ENCODE measurements at places on chromosomes 1 and 21.
A peak's percentile ranks its signal among the peaks of the same experiment; 100 is the strongest.

- DNase-seq = no peak
Measured at GRCh38 chr1:29607236-29607635, 370.9 kb downstream of the PTPRU start.

GRCh38 chr1:207565546-207566468, 69.8 kb downstream of the CR1 start:
- peak; percentile 65 for DNase-seq

DNA sequence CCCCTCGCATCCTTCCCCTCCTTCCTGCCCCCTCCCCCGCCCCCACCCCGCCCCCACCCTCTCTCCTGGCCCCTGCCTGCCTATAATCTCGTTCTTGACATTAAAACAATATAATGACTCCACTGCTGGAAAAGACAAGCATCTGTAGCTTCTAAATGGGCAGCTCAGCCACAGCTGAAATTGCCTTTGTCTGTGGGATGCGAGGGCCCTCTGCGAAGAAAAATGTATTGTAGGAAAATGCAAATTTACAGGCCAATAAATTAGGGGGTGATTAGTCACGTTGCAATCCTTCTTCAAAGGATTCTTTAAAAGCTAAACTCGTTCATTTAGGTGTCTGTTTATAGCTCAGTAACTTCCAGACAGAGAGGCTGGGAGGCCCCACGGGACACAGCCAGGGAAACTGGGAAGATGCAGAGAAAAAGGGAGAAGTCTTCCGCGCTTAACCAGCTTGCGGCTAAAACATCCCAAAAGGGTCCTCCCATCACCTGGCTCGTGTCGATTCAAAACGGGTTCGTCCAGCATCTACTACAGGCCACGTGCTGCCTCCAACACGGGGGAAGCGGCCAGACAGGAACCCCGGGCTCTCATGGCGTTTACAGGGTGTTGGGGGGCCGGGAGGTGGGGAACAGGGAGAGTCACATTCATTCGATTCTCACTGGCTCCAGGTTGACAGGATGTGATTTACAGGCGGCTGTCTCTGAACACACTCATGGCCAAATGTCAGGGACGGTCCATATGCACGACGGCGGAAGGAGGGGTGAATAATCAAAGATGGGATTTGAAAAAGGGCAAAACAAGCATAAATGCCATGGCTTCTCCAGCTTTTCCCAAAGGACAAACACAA, 100.5 kb upstream of the ZBTB40 start:
- DNase-seq = no peak

GRCh38 chr21:16504281-16504680, 774.5 kb downstream of the USP25 start:
- DNase-seq = no peak

DNA sequence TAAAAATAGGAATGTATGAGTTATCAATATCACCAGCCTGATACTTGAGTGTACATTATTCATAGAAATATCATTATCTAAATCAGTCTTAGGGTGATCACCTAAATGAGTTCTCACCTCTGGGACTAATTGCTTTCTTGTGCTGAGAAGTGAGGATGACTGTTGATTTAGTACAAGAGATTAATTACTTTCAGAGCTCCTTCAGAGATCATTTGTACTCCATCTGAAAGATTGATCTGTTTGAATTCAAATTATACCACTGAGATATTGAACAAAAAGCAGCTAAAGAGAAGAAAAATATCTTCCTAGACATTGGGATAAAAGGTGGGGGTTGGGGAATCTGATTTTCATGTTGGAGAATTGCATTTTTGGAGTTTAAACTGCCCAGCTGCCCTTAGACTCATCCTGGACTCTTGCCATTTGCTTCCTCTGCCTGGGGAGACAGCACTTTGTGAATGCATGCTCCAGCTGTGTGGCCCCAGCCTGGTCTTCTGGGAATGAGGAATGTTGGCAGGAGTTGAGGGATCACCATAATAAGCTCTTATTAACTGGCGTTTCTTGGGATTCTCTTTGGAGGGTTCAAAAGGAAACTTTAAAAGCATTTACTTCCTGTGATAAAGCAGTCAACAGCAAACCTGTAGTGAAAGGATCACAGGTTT, 19.7 kb upstream of the PGBD2 start:
- DNase-seq = peak; percentile 19

GRCh38 chr1:225755671-225756319, 21.8 kb upstream of the SRP9 start:
- no peak for DNase-seq

DNA sequence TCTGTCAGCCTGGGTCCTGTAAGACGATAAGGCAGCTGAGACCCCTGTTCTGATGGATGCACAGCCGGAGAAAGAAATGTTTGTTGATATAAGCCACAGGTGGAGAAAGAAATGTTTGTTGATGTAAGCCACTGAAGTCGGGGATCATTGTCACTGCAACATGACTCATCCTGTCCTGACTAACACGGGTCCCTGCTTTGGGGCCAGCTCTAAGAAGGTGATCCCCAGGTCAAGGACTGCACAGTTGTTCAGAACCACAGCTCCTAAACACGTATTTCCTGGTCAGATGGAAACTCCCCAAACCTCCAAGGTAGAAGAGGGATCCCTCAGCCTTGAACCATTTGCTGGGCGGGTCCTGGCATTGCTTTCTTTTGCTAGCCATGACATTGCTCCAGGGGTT, 86.4 kb upstream of the IGSF21 start:
- DNase-seq = no peak

- DNase-seq = no peak
Measured at GRCh38 chr1:193275773-193276172, 89.4 kb upstream of the B3GALT2 start.

DNA sequence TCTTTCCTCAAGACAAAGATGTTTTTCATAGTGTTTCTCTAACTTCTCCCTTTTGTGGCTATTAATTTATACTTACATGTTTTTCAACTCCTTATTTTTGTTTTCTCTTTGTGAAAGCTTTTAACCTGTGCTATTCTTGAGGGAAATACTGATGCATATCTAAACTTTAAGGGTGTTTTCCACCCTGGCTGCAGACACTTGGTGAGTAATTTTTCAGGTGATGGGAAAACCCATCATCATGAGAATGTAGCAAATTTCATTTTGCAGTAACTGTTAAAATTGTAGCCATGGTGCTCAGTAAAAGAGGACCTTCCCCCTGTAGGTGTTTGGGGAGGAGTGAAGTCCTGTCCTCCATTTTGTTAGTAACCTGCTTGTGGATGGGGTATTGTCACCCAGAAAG, 124.2 kb downstream of the LIPI start:
- no peak for DNase-seq

DNA sequence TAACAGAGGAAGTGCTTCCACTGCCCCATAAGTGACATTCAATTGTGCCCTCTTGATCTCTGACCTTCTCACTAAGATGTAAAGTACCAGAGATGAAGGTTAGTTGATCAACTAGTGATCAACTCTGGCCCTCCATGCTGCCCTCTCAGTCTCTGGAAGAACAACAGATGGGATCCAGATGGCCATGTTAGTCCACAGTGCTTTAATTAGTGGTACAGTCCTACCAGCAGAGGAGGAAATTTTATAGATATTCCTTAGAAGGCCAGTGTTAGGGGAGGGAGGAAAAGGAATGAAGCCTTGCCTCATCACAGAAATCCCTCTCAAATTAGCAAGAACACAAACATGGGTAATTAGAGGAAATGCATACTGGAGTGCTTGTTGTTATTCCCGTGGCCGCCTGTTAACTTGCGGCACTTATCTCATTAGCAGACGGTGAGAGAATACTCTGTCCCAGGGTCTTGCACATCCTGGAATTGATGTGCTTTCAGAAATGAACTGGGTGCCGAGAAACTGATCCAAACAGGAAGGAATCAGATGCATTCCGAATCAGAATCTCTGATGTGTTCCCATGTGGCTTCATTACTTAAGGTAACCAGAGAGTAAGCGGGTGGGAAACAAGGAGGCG, 91.1 kb upstream of the RGS4 start:
- DNase-seq = no peak

- DNase-seq = peak; percentile 38
Measured at GRCh38 chr1:23421753-23422240, 2.8 kb downstream of the TCEA3 start.

- no peak for DNase-seq
Measured at GRCh38 chr1:89098857-89099256, 27.1 kb downstream of the GBP2 start.

DNA sequence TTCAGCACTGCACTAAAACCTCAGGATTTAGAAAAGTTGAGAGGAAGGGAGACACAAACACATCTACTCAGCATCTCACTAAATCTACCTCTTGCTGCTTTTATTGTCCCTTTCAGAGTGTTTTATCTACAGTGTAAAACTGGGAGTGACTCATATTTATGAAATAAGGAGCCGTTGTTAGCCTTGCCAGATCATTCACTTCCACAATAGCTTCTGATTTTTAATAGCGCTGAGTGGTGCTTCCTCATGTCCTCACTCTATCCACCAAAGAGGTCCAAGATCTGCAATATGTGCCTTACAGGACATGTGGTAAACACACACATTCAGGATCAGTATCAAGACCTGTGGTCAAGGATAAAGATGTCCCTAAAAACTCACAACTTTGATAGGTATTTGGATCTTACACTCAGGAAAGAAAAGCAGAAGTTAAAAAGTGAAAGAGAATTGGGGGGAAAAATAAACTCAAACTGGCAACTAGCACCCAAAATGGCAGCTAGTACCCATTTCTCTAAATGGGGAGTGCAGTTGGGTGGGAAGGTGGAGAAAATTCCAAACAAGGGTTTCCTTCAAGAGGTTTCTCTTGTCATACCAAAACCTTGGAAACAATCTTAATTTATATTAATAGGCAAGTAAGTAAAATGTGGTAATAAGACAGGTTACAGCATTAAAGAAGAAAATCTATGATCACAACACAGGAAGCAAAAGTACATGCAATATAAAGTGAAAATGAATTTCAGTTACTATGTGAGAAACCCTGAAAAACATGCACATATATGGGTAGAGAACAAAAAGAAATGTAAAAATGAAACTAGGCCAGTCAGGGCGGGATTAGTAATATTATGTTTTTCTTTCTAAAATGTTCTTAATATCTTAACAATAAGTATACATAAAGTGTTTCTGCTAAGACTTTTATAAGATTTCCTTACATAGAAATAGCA, 15.9 kb downstream of the DUSP10 start:
- peak; percentile 29 for DNase-seq

- no peak for DNase-seq
Measured at GRCh38 chr1:165456861-165457260, 11.9 kb upstream of the RXRG start.

DNA sequence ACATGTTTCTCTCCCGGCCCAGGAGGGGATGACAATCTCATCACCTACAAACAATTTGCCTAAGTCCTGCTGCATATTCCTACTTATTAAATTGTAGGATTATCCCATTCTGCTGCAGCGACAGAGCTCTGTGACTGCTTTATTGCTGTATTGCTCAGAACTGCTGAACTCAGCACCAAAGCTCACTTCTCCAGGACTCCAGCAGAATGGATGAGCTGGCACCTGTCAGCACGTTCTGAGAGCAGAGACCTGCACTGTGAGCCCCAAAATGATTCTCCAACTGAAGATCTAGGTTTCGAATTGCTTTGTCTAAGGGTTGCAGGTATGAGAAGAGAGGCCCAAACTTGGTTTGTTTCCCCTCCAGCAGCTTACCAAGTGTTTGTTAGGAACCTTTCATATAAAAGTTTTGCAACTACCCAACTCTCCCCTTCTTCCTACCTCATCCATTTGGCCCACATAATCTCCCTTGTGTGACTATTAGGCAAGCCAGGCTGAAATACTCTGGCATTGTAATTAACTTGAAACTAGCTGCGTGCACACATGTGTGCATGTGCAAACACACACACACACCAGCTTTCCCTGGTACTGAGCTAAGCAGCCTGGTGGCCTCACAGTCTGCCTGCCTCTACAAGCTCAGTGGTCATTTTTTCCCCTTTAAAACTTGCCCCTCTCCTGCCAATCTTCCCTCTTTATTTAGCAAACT, 161.4 kb upstream of the CAMK1G start:
- DNase-seq = no peak

- no peak for DNase-seq
Measured at GRCh38 chr1:31904339-31905092, 33.7 kb downstream of the PTP4A2 start.

DNA sequence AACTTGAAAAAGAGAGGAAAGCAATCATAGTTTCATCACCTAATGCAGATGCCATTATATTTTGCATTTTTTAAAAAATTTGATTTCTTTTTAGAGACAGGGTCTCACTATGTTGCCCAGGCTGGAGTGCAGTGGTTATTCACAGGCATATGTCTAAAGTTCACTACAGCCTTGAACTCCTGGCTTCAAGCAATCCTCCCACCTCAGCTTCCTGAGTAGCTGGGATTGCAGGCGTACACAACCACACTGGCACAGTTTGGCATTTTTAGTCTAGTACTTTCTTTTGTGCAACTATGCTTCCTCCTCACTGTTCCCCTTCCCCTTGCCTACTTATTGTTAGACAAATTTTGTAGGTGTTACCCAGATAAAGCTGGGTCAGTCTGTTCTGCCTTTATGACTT, 18.0 kb downstream of the RHOU start:
- DNase-seq = no peak

- DNase-seq = no peak
Measured at GRCh38 chr1:92447033-92447681, 39.6 kb downstream of the GFI1 start.

DNA sequence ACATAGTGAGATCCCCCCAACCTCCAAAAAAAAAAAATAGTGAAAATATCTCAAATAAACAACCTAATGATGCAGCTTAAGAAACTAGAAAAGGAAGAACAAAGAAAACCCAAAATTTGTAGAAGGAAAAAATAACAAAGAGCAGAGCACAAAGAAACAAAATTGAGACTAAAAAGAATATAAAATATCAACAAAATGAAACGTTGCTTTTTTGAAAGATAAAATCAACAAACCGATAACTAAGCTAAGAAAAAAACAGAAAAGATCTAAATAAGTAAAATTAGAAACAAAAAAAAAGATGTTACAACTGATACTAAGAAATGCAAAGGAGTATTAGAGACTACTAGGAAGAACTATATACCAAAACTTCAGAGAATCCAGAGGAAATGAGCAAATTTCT, 139.3 kb upstream of the PALMD start:
- DNase-seq = no peak

- no peak for DNase-seq
Measured at GRCh38 chr21:36034211-36034913, 26.0 kb downstream of the SETD4 start.

DNA sequence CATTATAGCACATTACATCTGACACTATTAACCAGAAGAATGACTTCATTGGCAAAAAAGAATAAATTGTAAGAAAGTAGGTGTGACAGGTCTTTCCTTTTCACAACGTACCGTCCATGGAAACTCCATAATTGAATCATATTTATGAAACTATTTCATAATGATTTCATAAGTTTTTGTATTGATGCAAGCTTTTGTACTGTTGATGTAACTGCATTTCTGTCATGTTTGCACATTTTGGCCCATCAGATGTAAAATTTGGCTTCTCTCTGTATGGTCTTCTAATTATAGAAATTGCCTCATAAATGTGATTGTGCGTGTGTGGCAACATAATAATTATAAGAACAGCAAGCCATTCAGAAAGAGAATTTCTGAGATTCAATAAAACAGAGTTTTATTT, 180.7 kb upstream of the ZNHIT6 start:
- DNase-seq = no peak

All from globus pallidus (tissue), 1 donor.